NCI-H1092 (cell line): ENCODE measurements at places on chromosomes 16 and 17.

- no peak for DNase-seq
Measured at GRCh38 chr17:39767147-39767546, 29.4 kb downstream of the GRB7 start.

DNA sequence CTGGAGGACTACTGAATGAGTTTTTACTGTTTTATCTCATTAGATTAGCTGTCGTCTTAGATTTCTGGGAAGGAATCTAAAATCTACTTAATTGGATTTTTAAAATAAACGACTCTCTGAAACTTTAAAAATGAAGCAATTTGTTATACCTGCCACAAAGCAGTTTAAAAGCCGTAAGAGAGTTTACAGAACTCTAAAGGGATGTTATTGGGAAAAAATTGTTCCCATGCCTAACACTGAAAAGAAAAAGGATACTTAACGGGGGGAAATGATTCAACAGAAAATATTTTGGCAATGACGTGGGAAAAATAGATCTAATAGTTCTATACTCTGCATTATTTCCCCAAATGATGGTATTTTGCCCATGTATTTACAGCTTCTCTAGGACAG is 27.0 kb downstream of the ARHGAP17 start:
- no peak for DNase-seq

- no peak for DNase-seq
Measured at GRCh38 chr16:56981729-56982271, 7.6 kb upstream of the NLRC5 start.

GRCh38 chr16:70418274-70418992 is 20.5 kb downstream of the ST3GAL2 start:
- DNase-seq: no peak

DNA sequence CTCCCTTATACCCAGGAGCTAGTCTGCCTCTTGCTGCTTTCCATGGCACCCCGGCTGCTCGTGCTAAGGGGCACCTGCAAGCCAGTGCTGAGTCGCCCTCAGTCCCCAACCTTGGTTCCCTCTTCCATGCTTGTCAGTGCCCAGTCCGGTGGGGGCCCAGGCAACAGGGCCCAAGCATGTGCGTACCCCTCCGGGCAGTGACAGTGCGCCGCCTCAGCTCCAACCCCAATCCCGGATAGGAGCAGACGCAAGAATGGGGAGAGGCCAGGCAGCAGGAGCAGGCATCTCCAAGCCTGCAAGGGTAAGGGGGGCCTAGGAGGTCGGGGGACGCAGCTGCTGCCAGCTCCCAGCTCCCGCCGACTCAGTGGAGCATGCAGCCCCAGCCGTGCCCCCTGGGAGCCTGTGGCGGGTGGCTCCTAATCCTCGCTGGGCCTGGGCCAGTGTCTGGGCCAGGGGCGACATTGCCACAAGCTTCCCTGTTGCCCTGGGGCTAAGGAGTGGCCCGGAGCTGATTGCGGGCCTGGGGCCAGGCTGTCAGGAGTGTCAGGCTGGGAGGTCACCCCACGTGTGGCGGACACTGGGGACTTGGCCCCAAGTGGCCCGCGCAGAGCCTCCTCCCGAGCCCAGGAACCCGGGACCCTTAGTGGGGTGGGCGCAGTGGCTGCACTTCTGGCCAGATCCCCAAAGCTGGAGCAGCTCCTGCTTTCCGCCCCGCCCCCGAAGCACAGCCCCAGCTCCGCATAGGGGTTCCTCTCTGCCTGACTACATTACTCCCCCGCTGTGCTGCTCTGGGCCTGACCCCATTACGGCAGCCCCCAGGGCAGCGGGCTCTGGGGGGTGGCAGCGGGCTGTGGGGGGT is 9.8 kb downstream of the CPD start:
- DNase-seq: no peak

DNA sequence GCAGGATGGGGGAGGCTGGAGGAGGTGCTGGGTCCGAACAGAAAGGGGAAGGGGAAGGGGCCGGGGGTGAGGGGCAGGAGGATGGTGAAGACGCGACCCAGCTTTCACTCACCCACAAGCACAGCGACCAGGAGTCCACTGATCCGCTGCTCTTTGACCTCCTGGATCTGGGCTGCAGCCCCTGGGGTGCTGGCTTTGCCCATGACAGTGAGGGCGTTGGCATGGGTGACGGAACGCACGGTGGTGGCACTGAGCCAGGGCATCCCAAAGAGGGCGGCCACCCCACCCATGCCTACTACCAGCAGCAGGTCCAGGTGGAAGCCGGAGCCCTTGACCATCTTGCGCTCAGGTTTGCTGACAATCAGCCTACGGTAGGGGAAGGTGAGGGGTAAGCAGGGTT is 14.9 kb downstream of the SLC4A1 start:
- no peak for DNase-seq
